Neural crest cell (in vitro differentiated cells): ENCODE measurements at places on chromosomes 6 and 20. TPM values are rescaled to one million over a fixed set of nuclear protein-coding genes. Genes with fewer than 3 reads are reported as not detected.

The KCNK16 gene
- not detected in 2 replicates for total RNA-seq

GRCh38 chr6:97316978-97317377 lies 34.0 kb upstream of the MMS22L start:
- DNase-seq: no peak
- no peaks in the 10 kb centered on the region for H3K27me3 ChIP-seq
- H3K36me3 ChIP-seq: no peaks in the 10 kb centered on the region
- H3K4me3 ChIP-seq: no peak overlapping the region

GRCh38 chr6:18753076-18753475 lies 365.9 kb downstream of the RNF144B start:
- H3K4me3 ChIP-seq: no peak overlapping the region
- H3K4me1 ChIP-seq: peaks cover 42% of the 10 kb centered on the region
- no peak overlapping the region for H3K27ac ChIP-seq
- no peaks in the 10 kb centered on the region for H3K27me3 ChIP-seq

The TNXB gene
- total RNA-seq: 4.6 and 6.6 TPM in 2 replicates

GRCh38 chr6:159832946-159833345 lies 32.9 kb downstream of the PNLDC1 start:
- H3K27ac ChIP-seq: no peak overlapping the region
- H3K36me3 ChIP-seq: no peaks in the 10 kb centered on the region
- peaks cover 10% of the 10 kb centered on the region for H3K4me1 ChIP-seq
- no peaks in the 10 kb centered on the region for H3K27me3 ChIP-seq
- DNase-seq: no peak
- H3K4me3 ChIP-seq: no peak overlapping the region

The SMOC2 gene
- total RNA-seq: 0.14 and 0.23 TPM in 2 replicates

DNA sequence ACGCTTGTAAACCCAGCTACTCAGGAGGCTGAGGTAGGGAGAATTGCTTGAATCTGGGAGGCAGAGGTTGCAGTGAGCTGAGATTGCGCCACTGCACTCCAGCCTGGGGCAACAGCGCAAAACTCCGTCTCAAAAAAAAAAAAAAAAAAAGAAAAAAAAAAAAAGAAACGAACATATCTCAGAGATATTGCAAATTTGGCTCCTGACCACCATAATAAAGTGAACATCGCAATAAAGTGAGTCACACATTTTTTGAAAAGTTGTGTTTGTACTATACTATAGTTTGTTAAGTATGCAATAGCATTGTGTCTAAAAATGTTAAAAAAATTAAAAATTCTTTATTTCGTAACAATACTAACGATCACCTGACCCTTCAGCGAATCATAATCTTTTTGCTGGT lies 13.3 kb downstream of the RSPH9 start:
- no peak for DNase-seq
- H3K4me1 ChIP-seq: no peaks in the 10 kb centered on the region
- H3K27ac ChIP-seq: no peak overlapping the region

DNA sequence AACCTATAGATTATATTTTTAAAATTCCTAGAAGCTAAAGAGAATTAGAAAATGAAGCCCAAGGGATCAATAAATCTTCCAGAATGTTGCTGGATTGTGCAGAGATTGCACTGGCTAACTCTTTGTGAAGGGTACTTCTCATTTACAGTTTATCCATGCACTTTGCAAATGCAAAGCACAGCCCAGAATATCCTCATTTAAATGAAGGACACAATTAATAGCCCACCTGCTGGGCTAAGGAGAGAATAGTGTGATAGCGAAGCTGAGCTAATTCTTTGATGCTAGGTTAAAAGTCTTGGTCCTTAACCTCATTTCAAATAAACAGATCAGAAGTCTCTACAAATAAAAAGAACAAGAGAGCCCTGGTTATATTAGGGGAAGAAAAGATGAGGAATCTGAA lies 72.5 kb downstream of the SMPDL3A start:
- no peak for DNase-seq
- no peaks in the 10 kb centered on the region for H3K36me3 ChIP-seq
- H3K27ac ChIP-seq: no peak overlapping the region
- no peaks in the 10 kb centered on the region for H3K27me3 ChIP-seq

The MATN4 gene
- total RNA-seq: 0.18 TPM in 1 of 2 replicates, not detected in the other

GRCh38 chr6:45185403-45186251 lies 142.5 kb upstream of the RUNX2 start:
- peaks cover 3% of the 10 kb centered on the region for H3K36me3 ChIP-seq
- H3K4me1 ChIP-seq: no peaks in the 10 kb centered on the region
- no peak overlapping the region for H3K27ac ChIP-seq
- H3K4me3 ChIP-seq: no peak overlapping the region

GRCh38 chr6:96520171-96521115 lies 1.2 kb upstream of the UFL1 start:
- H3K4me3 ChIP-seq: peak overlapping the region; percentile 99
- DNase-seq: no peak
- H3K27me3 ChIP-seq: no peaks in the 10 kb centered on the region
- H3K4me1 ChIP-seq: peaks cover 26% of the 10 kb centered on the region
- H3K27ac ChIP-seq: peak overlapping the region; percentile 6

DNA sequence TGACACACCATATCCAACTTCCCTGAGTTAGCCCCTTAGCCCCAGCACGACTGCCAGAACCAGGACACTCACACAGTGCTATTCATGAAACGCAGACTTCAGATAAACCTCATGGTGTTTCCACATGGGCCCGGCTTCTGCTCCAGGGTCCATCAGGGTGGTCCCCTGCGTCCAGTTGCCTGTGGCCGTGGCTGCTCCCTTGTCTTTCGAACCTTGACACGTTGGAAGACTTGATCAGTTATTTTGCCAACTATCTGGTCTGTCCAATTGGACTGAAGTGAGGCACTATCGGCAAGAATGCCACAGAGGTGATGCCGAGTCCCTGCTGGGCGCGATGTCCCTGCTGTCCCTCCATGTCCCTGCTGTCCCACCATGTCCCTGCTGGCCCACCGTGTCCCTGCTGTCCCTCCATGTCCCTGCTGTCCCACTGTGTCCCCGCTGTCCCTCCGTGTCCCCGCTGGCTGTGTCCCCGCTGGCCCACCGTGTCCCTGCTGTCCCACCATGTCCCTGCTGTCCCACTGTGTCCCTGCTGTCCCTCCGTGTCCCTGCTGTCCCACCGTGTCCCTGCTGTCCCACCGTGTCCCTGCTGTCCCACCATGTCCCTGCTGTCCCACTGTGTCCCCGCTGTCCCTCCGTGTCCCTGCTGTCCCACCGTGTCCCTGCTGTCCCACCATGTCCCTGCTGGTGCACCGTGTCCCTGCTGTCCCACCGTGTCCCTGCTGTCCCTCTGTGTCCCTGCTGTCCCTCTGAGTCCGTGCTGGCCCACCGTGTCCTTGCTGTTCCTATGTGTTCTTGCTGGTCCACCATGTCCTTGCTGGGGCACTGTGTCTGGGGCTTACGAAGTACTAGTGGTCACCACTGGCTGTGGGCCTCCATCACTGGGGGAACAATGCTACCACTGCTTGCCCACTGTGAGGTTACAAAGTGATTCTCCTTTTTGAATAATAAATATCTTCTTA lies 251.4 kb downstream of the DLL1 start:
- no peak for DNase-seq
- H3K27me3 ChIP-seq: peaks cover 9% of the 10 kb centered on the region
- H3K4me1 ChIP-seq: peaks cover 35% of the 10 kb centered on the region
- no peak overlapping the region for H3K4me3 ChIP-seq
- H3K27ac ChIP-seq: peak overlapping the region; percentile 43
- H3K36me3 ChIP-seq: no peaks in the 10 kb centered on the region

- no peak overlapping the region for H3K27ac ChIP-seq
- H3K36me3 ChIP-seq: no peaks in the 10 kb centered on the region
- no peaks in the 10 kb centered on the region for H3K27me3 ChIP-seq
- H3K4me3 ChIP-seq: no peak overlapping the region
These were observed 16.8 kb downstream of the SIRPA start for GRCh38 chr20:1912053-1912452.

- no peak overlapping the region for H3K4me3 ChIP-seq
- DNase-seq: no peak
- no peaks in the 10 kb centered on the region for H3K36me3 ChIP-seq
- peaks cover 7% of the 10 kb centered on the region for H3K4me1 ChIP-seq
- H3K27ac ChIP-seq: no peak overlapping the region
These were observed 18.6 kb upstream of the NKAIN2 start for GRCh38 chr6:123785039-123785438.

GRCh38 chr6:10412461-10413261 lies 2.2 kb downstream of the TFAP2A start:
- DNase-seq: no peak
- H3K4me3 ChIP-seq: peak overlapping the region; percentile 91
- peaks cover 95% of the 10 kb centered on the region for H3K27me3 ChIP-seq
- H3K27ac ChIP-seq: no peak overlapping the region
- H3K4me1 ChIP-seq: peaks cover 56% of the 10 kb centered on the region
- peaks cover 8% of the 10 kb centered on the region for H3K36me3 ChIP-seq

The PPP1R16B gene
- total RNA-seq: 0.30 and 0.57 TPM in 2 replicates

The HSD17B8 gene
- total RNA-seq: 3.3 and 4.4 TPM in 2 replicates

- H3K36me3 ChIP-seq: peaks cover 26% of the 10 kb centered on the region
- peak; percentile 18 for DNase-seq
- peaks cover 42% of the 10 kb centered on the region for H3K4me1 ChIP-seq
- peak overlapping the region; percentile 100 for H3K4me3 ChIP-seq
- peaks cover 15% of the 10 kb centered on the region for H3K27me3 ChIP-seq
These were observed 880 bp downstream of the ADNP start for GRCh38 chr20:50930139-50930975.

- H3K27me3 ChIP-seq: no peaks in the 10 kb centered on the region
- DNase-seq: no peak
- H3K36me3 ChIP-seq: no peaks in the 10 kb centered on the region
- H3K27ac ChIP-seq: no peak overlapping the region
These were observed 95.7 kb downstream of the LYRM2 start for GRCh38 chr6:89542866-89543265.

DNA sequence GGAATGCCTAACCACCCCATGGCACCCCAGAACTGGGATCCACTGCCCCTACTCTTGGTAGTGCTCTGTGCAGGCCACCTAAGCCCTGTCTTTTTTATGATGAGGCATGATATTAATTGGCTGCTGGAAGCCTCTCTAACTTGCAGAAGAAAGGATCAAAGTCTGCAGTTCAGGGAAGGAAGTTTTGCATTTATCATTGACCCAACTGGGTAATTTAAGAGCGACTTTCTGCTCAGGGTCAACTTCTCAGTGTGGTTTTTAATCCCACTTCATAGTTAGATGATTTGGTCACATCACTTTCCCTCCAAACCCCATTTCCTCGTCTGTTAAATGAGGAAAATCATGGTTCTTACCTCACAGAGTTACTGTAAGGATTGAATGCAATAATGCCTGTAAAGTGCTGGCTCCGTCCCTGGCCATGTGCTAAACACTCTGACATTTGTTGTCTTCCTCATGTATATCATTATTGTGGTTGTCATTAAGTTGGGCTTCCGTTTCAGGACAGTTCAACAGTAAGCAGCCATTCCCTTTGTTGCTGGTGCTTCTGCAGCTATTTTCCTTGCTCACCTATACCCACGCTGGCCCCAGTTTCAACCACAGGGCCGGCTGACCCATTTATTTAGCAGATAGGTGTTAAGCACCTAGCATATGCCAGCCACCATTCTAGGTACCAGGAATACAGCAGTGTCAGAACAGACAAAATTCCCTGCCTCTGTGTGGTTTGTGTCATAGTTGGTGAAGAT lies 14.2 kb downstream of the E2F3 start:
- no peak for DNase-seq
- H3K27me3 ChIP-seq: no peaks in the 10 kb centered on the region
- no peak overlapping the region for H3K4me3 ChIP-seq
- peak overlapping the region; percentile 21 for H3K27ac ChIP-seq

GRCh38 chr20:59831916-59832270 lies 101.5 kb downstream of the SYCP2 start:
- peaks cover 8% of the 10 kb centered on the region for H3K27me3 ChIP-seq
- H3K4me1 ChIP-seq: peaks cover 59% of the 10 kb centered on the region
- H3K36me3 ChIP-seq: no peaks in the 10 kb centered on the region
- peak overlapping the region; percentile 57 for H3K27ac ChIP-seq
- no peak overlapping the region for H3K4me3 ChIP-seq

The BEND6 gene
- 1.8 and 2.3 TPM in 2 replicates for total RNA-seq

DNA sequence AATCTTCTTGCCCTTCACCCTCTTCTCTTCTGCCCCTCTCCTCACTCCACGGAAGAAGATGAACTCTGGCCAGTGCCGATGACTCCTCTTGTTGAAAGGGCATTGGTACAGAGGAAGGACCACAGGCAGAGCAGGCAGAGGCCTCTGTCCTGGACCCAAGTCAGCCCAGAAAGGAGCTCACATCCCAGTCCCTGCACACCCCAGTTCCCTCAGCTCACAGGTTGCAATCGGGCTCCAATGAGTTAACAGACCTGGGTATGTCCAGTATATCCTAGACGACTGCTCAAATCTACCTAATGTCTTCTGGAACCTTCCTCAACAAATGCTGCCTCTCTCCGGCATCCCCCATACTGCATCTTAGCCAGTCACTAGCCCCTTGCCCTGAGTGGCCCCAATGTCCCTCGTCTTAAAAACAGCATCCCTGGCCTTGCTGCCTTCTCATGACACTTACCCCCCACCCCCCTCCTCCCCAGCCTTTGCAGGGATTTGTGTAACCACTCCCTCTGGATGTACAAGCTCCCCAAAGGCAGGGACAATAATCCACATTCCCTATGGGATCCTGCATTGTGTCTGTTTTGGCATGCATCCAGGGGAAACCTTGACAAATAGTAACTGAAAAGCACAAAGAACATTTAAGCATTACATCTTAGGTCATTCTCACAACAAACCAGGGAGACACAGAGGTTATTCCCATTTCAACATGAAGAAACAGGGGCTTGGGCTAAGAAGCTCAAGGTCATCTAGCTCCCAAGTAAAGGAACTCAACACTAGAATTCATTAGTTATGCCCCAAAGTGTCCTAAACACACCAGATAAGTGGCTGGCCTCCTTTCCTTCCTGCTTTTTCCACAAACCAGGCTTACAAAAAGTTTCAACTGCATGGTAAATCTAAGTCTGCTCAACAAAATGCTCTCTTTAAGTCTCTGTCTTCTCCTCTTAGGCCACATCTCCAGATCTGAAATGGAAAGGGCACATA lies 45.1 kb downstream of the TRERF1 start:
- H3K27me3 ChIP-seq: no peaks in the 10 kb centered on the region
- no peak for DNase-seq
- no peak overlapping the region for H3K4me3 ChIP-seq

The LEMD2 gene
- 63.6 and 71.1 TPM in 2 replicates for total RNA-seq

GRCh38 chr20:62241506-62241905 lies 3.2 kb downstream of the OSBPL2 start:
- peaks cover 43% of the 10 kb centered on the region for H3K4me1 ChIP-seq
- no peaks in the 10 kb centered on the region for H3K27me3 ChIP-seq
- no peak for DNase-seq
- H3K4me3 ChIP-seq: peak overlapping the region; percentile 91
- no peaks in the 10 kb centered on the region for H3K36me3 ChIP-seq
- H3K27ac ChIP-seq: no peak overlapping the region
